ENCODE measurements at places on chromosomes 6 and 20. TPM values are rescaled to one million over a fixed set of nuclear protein-coding genes. Genes with fewer than 3 reads are reported as not detected.

Gene MEI4
- not detected for total RNA-seq

DNA sequence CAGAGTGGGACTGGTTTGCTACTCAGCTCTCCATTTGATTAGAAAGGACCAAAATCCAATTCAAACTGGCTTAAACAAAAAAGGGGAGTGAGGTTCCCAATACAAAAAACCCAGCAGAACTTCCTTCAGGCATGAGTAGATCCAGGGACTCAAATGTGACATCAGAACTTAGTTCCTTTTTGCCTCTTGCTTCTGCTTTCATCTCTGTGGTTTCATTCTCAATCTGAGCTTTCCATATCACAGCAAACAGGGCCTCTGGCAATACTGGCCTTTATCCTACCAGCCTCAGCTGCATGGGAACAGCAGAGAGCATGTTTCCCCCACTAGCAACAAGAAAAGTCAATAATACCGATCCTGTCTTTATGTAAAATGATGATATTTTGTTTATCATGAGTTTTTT is 28.6 kb upstream of the PRELID3B start:
- peaks cover 8% of the 10 kb centered on the region for H3K4me1 ChIP-seq
- no peaks in the 10 kb centered on the region for H3K36me3 ChIP-seq
- no peak overlapping the region for H3K4me3 ChIP-seq
- no peak overlapping the region for H3K27ac ChIP-seq
- H3K27me3 ChIP-seq = no peaks in the 10 kb centered on the region

DNA sequence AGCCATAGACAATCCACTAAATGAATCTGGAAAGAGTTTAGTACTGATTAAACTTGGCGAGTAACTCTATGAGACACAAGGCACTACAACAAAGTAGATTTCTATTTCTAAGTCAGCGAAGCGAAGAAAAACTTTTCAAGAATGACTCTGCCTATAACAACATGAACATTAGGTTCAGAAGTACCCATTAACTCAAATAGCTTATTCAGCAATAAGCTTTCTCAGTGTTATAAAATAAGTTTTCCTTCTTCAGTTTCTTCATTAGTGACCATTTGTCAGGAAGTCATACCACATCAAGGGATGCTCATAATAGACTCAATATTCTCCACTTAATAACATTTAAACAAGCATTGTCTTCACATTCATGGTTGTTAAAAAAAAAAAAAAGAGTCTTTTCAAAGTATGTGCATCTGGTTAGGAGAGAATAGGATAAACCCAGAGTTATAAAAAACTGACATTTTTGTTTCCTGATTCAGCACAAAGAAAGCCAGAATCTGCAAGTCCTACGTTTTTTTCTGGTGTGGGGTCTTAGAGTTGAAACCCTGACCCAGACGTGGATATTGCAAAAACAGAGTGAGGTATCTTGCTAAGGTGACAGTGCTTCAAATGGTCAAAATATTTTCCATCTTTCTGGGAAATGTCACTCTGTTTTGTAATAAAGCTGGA is 148.2 kb upstream of the PREP start:
- no peak overlapping the region for H3K27ac ChIP-seq
- no peak overlapping the region for H3K4me3 ChIP-seq
- no peaks in the 10 kb centered on the region for H3K4me1 ChIP-seq

DNA sequence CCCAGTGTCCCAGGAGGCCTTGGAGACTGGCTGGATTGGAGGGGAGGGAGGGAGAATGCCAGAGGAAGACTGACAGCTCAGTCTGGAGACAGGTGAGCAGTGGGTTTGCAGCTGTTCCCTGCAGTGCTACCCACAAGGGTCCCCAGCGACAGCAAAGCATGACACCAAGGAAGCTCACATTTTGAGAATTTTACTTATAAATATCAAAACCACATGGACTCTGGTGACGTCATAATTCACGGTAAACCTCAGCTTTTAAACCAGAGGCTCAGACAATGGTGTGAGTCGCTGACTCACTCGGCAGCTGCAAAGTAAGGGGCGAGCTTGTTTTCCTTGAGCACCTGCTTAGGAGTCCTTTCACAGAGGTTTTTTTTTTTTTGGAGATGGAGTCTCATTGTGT is 65.2 kb downstream of the THBS2 start:
- no peaks in the 10 kb centered on the region for H3K4me1 ChIP-seq
- no peak overlapping the region for H3K4me3 ChIP-seq
- no peaks in the 10 kb centered on the region for H3K27me3 ChIP-seq
- no peak for DNase-seq
- no peak overlapping the region for H3K27ac ChIP-seq

- no peaks in the 10 kb centered on the region for H3K27me3 ChIP-seq
- H3K36me3 ChIP-seq = no peaks in the 10 kb centered on the region
- H3K27ac ChIP-seq = no peak overlapping the region
- no peak overlapping the region for H3K4me3 ChIP-seq
- no peaks in the 10 kb centered on the region for H3K4me1 ChIP-seq
These were observed 58.9 kb downstream of the KIZ start for GRCh38 chr20:21184819-21185218.

DNA sequence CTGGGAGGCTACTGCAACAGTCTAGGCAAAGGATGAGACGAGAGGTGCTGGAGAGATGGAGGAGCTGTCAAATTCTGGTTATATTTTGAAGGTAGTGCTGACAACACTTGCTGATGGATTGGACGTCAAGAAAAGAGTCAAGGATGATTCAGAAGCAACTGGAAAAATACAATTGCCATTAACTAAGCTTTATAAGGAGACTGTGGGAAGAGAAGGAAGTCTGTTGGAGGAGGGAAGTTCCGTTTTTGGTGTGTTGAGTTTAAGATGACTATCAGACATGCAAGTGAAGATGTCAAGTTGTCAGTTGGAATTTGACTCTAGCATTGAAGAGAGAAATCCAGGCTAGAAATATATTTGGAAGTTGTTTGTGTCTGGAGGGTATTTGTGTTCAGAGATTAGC is 358.1 kb downstream of the RNGTT start:
- peaks cover 9% of the 10 kb centered on the region for H3K4me1 ChIP-seq
- H3K36me3 ChIP-seq = peaks cover 5% of the 10 kb centered on the region
- no peak overlapping the region for H3K27ac ChIP-seq
- no peak overlapping the region for H3K4me3 ChIP-seq
- no peaks in the 10 kb centered on the region for H3K27me3 ChIP-seq
- DNase-seq = no peak

GRCh38 chr6:45073771-45074170 is 254.4 kb upstream of the RUNX2 start:
- H3K36me3 ChIP-seq = no peaks in the 10 kb centered on the region
- no peaks in the 10 kb centered on the region for H3K27me3 ChIP-seq
- DNase-seq = no peak
- H3K4me1 ChIP-seq = no peaks in the 10 kb centered on the region

DNA sequence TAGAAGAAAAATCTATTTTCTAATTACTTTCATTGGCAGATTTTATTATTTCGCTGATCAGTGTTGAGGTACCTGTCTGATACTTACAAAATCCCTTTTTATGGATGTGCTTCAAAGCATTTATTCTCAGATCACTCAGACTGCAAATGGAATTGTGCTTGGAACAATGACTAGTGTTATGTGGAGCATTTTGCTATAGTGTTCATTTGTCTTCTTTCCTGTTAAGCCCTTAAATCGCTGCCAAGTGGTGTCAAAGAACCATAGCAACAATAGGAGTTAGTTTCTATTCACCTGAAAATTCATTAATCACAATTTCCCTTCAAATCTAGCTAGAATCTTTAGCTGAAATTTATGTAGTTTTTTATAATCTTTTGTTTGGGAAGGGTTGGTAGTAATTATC is 29.8 kb downstream of the SMPDL3A start:
- no peak overlapping the region for H3K27ac ChIP-seq
- H3K27me3 ChIP-seq = no peaks in the 10 kb centered on the region
- H3K4me3 ChIP-seq = no peak overlapping the region

Gene FNDC11
- total RNA-seq = 5.1 TPM

DNA sequence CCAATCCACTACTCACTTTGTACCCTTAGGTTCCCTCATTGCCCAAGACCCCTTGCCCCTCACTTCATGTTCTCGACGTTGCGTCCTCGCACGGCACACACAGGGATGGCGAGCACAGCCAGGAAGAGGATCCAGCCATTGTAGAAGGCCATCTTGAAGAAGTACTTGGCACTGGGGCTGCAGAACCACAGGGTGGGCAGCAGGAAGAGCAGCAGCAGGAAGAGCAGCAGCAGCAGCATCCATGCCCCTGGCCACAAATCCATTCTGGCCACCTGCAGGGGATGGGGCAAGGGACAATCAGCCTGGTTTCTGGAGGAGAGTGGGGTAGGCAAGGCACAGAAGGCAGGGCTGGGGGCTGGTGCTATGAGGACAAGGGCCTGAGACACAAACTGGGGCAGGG is 4.7 kb downstream of the AGPAT1 start:
- H3K27me3 ChIP-seq = no peaks in the 10 kb centered on the region
- no peak overlapping the region for H3K27ac ChIP-seq
- H3K36me3 ChIP-seq = peaks cover 23% of the 10 kb centered on the region
- H3K4me3 ChIP-seq = no peak overlapping the region
- no peak for DNase-seq
- H3K4me1 ChIP-seq = peaks cover 30% of the 10 kb centered on the region

Gene HMGCLL1
- total RNA-seq = not detected

- H3K4me3 ChIP-seq = no peak overlapping the region
- H3K4me1 ChIP-seq = no peaks in the 10 kb centered on the region
- H3K27ac ChIP-seq = no peak overlapping the region
- no peaks in the 10 kb centered on the region for H3K27me3 ChIP-seq
- no peak for DNase-seq
These were observed 33.8 kb downstream of the ZNF341 start for GRCh38 chr20:33765592-33765991.

- no peaks in the 10 kb centered on the region for H3K4me1 ChIP-seq
- DNase-seq = no peak
- H3K27me3 ChIP-seq = no peaks in the 10 kb centered on the region
- H3K4me3 ChIP-seq = no peak overlapping the region
- H3K27ac ChIP-seq = no peak overlapping the region
These were observed 56.1 kb downstream of the UBR2 start for GRCh38 chr6:42619963-42620362.

DNA sequence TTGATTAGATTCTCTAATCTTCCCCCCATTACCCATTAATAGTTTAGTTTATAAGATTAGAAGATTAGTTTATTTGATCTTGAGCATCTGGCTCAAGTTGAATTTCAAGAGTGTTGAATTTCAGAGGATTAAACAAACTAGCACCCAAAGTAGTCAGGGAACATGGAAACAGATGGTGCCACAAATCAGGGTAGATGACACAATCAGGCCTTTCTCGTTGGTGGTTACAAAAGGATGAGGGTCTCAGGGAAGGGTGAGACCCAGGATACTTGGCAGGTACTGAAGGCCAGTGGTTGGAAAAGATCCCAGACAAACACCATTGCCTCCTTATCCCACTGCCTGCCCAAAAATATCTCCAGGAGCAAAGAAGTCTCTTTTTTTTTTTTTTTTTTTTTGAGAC is 29.5 kb upstream of the ADGRF1 start:
- no peaks in the 10 kb centered on the region for H3K27me3 ChIP-seq
- H3K4me1 ChIP-seq = no peaks in the 10 kb centered on the region
- no peaks in the 10 kb centered on the region for H3K36me3 ChIP-seq

Gene PMEPA1
- total RNA-seq = 37.4 TPM

GRCh38 chr6:37531437-37532036 is 31.8 kb upstream of the CCDC167 start:
- H3K27me3 ChIP-seq = peaks cover 17% of the 10 kb centered on the region
- no peak for DNase-seq
- H3K4me3 ChIP-seq = no peak overlapping the region
- H3K36me3 ChIP-seq = no peaks in the 10 kb centered on the region
- peaks cover 18% of the 10 kb centered on the region for H3K4me1 ChIP-seq

Gene SIGLEC1
- total RNA-seq = 0.15 TPM

- H3K4me3 ChIP-seq = no peak overlapping the region
- no peaks in the 10 kb centered on the region for H3K27me3 ChIP-seq
- H3K27ac ChIP-seq = no peak overlapping the region
- no peaks in the 10 kb centered on the region for H3K36me3 ChIP-seq
- H3K4me1 ChIP-seq = no peaks in the 10 kb centered on the region
These were observed 149.9 kb upstream of the BEND6 start for GRCh38 chr6:56804996-56805395.

GRCh38 chr6:21609881-21610329 is 16.4 kb downstream of the SOX4 start:
- no peak overlapping the region for H3K4me3 ChIP-seq
- peak overlapping the region; percentile 39 for H3K27ac ChIP-seq
- no peak for DNase-seq
- no peaks in the 10 kb centered on the region for H3K36me3 ChIP-seq

Gene C6orf58
- total RNA-seq = not detected

DNA sequence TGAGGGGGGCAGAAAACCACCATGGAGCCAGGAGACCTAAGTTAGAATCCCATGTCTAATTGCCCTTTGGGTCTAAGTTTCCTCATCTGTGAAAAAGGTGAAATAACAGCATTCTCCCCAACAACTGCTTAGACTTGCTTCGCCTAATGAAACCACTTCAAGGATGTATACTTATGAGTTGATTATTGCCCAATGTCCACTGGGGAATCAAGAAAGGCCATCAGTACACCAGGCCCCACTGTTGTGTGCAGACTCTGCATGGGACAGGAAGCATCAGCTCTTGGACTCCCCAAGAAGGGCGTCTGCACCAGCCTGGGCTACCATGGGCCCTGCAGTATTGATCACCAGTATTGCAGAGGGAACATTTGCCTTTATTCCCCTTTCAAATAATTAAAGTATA is 189.6 kb downstream of the MAFB start:
- H3K4me3 ChIP-seq = no peak overlapping the region
- H3K4me1 ChIP-seq = no peaks in the 10 kb centered on the region
- no peak overlapping the region for H3K27ac ChIP-seq
- H3K36me3 ChIP-seq = no peaks in the 10 kb centered on the region
- DNase-seq = no peak
- H3K27me3 ChIP-seq = no peaks in the 10 kb centered on the region

- DNase-seq = peak; percentile 78
- no peaks in the 10 kb centered on the region for H3K36me3 ChIP-seq
- H3K4me1 ChIP-seq = peaks cover 46% of the 10 kb centered on the region
- peak overlapping the region; percentile 87 for H3K27ac ChIP-seq
These were observed 112.1 kb downstream of the WDR27 start for GRCh38 chr6:169589699-169590257.

Gene TSHZ2
- 7.7 TPM for total RNA-seq

DNA sequence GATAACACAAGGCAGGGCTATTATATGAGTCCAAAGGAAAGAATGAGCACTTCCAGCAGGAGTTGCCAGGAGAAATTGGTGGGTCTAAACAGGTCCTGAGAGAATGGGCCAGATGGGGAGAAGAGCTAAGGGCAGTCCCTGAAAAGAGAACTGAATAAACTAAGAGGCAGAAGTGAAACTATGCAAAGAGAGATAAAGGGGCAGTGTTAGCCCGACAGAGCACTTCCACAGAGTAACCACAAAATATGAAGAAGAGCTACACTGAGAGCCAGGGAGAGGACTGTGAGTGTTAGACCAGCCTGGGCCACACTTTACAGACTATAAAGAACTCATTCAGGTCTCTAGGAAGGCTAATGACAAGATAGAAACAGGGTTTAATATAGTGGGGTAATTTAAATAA is 43.8 kb downstream of the RALGAPA2 start:
- peak; percentile 69 for DNase-seq
- peaks cover 26% of the 10 kb centered on the region for H3K4me1 ChIP-seq

GRCh38 chr6:106046116-106046853 is 39.9 kb upstream of the PRDM1 start:
- H3K36me3 ChIP-seq = no peaks in the 10 kb centered on the region
- no peaks in the 10 kb centered on the region for H3K27me3 ChIP-seq
